ENCODE measurements at places on chromosomes 12 and 14.

DNA sequence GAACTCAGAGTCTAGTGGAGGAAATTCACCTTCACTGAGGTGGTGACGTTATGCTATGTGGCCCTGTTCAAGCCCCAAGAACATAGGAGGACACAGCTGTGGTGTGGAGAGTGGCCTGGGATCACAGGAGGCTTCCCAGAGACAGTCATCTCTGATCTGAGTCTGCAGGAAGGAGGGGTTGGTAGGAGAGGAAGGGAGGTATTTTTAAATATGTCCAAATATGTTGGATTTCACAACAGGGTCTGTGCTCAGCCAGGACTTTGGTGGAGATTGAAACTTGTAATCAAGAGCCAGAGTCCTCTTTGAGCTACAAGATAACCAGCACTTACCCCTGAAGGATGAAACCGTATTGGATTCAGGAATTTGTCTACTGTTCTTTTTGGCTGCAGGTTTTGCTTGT is 26.4 kb upstream of the MED13L start:
- DNase-seq: no peak

- no peak for DNase-seq
Observed at GRCh38 chr12:237026-237815, 23.3 kb upstream of the SLC6A12 start.

GRCh38 chr12:32051511-32052211 is 55.0 kb upstream of the BICD1 start:
- DNase-seq: no peak

DNA sequence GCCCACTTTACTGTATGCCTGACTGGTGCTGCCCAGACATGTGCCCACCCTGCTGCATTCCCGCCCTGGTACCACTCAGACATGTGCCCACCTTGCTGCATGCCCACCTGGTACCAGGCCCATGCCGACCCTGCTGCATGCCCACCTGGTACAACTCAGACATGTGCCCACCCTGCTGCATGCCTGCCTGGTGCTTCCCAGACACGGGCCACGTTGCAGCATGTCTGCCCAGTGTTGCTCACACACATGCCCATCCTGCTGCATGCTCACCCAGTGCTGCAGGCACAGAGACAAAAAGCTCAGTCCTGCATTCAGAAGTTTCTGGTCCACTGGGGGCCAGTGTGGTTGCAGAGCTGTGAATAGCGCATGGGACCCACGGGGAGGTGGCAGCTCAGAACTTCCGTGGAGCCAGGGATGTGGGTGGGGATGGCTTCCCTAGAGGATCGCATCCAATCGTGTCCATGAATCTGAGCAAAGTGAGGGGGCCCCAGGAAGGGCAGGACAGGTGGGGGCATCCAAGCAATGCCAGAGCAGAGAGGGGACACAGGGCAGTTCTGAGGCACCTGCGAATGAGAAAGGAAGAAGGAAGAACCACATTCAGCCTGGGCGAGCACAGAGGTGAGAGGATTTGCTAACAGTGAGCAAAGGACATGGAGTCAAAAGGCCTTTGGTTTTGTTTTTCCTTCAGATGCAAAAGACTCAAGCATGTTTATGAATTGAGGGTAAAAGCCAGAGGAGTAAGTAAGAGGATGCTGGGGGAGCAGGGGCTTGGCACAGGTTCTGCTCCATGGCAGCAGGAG is 175.9 kb upstream of the C14orf180 start:
- no peak for DNase-seq

DNA sequence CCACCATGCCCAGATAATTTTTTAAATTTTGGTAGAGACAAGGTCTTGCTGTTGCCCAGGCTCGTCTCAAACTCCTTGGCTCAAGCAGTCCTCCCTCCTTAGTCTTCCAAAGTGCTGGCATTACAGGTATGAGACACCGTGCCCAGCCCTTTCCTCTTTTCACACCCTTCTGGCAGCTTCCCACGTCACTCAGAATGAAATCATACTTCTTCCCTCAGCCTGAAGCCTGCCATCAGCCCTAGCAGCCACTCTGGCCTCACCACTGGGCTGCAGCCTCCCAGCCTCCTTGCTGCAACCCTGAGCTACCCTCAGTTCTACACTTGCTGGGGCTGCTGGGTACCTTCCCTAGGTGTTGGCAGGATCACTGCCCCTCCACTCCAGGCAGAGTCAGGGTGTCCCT is 18.2 kb downstream of the ANKRD9 start:
- no peak for DNase-seq
